ENCODE measurements at places on chromosomes 5 and 9.
A peak's percentile ranks its signal among the peaks of the same experiment; 100 is the strongest.

- no peak for DNase-seq
Observed at GRCh38 chr9:86500031-86500430, 145.8 kb upstream of the TUT7 start.

DNA sequence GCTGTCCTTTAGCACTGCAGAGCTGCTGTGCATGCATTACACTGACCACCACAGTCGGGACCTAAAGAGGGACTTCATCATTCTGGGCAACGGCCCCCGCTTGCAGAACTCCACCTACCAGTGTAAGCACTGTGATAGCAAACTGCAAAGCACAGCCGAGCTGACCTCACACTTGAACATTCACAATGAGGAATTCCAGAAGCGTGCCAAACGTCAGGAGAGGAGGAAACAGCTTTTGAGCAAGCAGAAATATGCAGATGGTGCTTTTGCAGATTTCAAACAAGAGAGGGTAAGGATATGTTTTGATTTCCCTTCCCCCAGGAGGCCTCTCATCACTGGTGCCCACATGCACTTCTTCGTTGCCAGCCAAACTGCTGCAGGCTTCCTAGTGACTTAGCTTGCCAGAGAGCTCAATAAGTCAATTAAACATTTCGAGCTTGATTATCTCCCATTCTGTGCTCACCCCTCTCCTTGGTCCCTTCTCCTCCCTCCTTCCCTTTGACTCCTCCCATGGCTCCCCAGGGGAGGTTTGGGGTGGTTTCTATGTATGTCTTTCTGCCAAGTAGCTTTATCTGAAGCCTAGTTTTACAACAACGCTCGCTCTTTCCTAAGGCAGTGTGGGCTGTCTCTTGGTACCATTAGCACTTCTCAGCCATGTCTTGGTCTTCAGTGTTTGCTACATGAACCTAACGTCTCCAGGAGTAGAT is 66.7 kb downstream of the ZNF462 start:
- no peak for DNase-seq

DNA sequence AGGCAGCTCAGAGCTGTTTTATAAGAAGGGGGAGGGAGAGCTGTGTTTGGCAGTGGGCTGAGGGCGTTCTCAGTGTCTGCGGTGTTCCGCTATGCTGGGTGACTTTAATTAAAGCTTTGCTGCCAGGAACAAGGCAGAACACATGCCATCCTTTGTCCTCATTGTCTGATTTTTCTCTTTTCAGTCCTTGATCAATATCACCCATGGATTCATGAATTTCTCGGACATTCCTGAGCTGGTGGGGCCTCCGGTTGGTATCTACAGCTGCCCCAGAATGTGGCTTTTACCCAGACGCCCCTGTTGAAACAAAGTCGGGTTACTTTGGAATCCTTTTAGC is 66.5 kb upstream of the TGFBR1 start:
- DNase-seq = no peak

DNA sequence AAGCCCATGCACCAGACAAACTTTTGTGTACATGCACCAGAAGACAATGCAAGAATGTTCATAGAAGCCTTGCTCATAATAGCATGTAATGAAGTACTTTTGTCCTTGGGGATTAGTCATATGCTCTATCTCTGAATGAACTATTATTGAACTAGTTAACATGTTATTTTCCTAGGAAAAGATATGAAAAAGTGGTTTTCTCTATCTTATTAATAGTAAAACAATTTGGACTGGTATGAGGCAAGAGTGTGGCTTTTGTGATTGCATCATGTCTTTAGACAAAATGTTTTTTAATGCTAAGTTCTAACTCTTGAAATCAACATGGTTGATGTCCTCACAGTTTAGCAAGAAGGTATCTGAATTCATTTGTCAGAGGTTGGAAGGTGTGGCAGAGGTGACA is 55.7 kb upstream of the SPDL1 start:
- no peak for DNase-seq

GRCh38 chr9:26260238-26260637 is 582.0 kb upstream of the TUSC1 start:
- no peak for DNase-seq

DNA sequence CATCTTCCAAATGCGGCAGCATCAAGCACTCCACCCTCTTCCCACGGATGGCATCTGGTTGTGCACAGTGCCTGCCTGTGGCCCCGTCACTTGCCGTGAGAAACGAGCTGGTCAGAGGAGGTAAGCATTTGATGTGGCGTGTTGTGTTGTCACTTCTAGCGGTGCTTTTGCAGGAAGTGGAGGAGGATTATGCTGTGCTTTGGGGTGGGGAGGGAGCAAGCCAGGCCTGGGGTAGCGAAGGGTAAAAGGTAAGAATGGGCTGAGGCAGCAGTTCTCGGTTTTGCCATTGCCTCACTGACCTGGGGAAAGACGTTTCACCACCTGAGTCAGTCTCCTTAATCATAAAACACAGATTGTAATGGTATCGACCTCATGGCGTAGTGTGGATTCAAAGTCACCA is 2.3 kb upstream of the POMT1 start:
- DNase-seq = peak; percentile 67

GRCh38 chr9:125816321-125816720 is 69.1 kb downstream of the PBX3 start:
- no peak for DNase-seq

DNA sequence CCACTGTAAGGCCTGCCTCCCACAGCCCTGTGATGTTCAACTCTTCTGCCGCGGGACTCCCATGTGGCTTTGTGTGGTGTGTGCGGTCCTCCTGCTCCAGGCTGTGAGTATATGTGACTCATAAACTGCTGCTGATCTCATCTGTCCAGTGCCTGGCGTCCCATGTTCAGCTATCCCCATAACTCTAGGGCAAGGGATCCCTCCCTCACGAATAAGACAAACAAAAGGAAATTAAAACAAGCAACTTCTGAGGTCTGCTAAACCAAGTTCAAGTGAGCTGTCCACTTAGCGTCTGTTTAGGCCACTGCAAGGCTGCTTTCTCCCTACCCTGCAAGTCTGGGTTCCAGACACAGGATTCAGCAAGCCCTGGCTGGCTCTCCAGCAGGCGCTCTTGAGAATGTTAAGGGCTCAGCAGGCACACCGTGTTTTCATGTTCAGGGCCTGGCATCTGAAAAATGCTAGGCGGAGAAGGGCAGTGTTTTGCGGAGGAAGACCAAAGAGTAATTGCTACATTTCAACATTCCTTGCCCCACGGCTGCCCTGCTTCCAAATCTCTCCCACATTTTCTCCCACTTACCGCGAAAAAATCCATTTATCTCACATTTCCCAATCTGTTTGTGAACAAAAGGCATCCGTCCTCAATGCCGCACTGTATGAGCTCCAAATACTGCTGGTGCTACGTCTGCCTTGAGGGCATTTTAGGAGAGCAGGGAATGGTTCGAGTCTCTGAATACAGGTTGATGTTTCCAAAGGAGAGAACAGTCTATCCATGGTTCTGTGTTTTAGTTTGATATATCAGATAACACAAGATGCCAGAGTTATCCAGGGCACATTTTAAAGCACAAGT is 280.2 kb downstream of the SEMA5A start:
- no peak for DNase-seq

DNA sequence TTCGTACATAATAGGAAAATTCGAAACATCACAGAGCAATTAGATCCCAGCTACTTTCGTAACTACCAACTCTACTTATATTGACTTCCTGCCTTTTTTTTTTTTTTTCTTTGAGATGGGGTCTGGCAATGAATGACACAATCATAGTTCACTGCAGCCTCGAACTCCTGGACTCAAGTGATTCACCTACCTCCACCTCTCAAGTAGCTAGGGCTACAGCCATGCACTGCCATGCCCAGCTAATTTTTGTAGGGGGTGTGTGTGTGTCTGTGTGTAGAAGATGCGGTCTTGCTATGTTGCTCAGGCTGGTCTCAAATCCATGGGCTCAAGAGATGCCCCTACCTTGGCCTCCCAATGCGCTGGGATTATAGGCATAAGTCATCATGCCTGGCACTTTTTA is 5.8 kb upstream of the PAIP2 start:
- no peak for DNase-seq

DNA sequence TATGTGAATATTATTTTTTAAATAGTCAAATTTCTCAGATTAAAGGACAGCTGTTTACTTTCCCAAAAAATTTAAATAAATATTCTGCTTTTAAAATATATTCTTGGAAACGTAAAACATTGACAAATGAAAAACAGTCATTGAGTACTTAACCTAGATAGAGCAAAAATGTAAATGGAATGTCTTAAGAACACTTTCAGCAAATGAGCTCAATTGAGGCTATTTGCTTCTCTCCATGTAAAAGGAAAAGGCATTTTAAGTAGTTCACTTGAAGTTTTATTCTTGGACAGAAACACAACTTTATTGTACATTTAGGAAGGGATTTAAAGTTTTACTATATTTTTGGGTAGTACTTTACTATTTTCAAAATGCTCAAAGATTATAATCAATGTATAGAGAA is 983.6 kb upstream of the TYRP1 start:
- no peak for DNase-seq

All from CD4-positive, alpha-beta T cell treated with Interferon gamma for 1 hour (primary cell).